Mesothelial cell of epicardium (in vitro differentiated cells): ENCODE measurements at places on chromosomes 4 and X.

GRCh38 chr4:70739496-70740337 lies 18.0 kb downstream of the RUFY3 start:
- no peak for DNase-seq

- DNase-seq: no peak
Measured at GRCh38 chr4:165415910-165416309, 37.1 kb downstream of the CPE start.

DNA sequence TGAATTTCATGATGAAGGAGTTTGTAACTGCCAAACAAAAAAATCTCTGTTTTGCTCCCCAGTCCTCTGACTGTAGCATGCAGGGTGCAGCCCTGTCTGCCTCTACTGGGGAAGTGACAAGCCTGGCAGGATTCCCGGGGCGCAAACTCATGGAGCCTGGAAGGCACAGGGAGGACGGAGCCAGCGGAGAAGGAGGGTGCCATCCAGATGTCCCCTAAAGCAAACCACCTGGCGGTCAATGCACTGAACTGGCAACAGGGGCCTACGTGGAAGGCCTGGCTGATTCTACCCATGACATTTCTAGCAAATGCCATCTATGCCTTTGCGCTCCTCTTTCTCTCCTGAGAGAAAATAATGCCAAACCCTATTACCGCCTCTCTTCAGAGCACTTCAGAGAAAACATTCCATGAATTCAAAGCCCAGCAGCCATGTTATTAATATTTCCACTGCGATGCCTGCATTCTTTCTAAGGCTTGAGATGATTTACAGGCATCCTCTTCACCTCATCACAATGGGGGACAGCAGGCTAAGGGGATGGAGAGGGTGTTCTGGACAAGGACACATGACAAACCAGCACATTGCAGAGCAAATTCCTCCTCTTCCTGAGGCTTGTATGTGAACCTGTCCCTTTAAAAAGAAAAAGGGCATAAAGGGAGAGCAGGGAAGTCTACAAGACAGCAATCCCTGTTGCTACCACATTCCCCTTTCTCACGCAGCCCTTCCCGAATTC lies 329.3 kb upstream of the NOCT start:
- no peak for DNase-seq

DNA sequence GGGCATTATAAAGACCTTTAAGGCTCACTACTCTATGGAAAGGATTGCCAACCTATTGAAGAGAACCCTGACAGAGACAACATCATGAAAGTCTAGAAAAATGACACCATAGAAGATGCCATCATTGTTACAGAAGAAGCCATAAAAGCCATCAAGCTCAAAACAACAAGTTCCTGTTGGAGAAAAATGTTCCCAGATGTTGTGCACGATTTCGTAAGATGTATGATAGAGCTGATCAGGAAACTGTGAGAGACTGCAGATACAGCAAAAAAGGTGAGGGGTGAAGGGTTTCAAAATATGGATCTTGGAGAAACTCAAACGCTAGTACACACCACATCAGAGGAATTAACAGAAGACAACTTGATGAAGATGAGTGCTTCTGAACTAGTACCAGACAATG lies 53.3 kb downstream of the WDFY3 start:
- DNase-seq: no peak

- no peak for DNase-seq
Measured at GRCh38 chr4:139940600-139940999, 213.4 kb downstream of the MAML3 start.

GRCh38 chr4:122903766-122904288 lies 18.6 kb downstream of the NUDT6 start:
- no peak for DNase-seq

DNA sequence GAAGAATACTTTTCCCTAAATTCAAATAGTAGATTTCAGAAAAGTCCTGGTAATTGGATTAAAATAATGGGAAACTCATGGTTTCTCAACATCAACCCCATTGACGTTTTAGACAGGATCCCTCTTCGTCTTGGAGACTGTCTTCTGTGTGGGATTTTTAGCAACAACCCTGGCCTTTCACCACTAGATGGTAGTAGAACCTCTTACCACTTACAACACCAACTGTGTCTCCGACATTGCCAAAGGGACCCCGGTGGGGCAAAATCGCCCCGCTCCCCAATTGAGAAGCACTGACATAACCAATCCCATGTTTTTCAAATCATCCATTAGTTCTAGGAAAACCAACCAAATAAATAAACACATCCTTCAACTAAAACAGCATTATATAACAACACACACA lies 16.9 kb upstream of the ANOS1 start:
- no peak for DNase-seq

GRCh38 chrX:12526306-12526705 lies 264.9 kb upstream of the PRPS2 start:
- no peak for DNase-seq

- no peak for DNase-seq
Measured at GRCh38 chrX:5051831-5052491, 1176.7 kb downstream of the NLGN4X start.

DNA sequence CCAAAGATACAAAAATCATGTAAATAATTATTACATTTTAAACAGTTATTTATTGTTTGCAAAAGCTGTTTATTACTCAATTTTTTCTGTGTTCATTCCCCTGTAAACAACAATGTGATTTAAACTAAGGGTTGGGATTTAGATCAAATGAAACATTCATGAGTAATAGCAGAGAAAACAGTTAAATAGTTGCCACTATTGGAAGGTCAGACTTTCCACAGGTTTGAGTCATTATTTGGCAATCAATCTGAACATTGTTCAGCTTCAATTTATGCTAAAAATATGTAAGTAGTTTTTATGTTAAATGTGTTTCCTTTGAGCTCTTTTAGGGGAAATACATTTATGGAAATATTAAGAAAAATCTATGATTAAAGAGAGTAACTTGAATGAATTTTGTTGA lies 144.9 kb downstream of the STIM2 start:
- DNase-seq: no peak

DNA sequence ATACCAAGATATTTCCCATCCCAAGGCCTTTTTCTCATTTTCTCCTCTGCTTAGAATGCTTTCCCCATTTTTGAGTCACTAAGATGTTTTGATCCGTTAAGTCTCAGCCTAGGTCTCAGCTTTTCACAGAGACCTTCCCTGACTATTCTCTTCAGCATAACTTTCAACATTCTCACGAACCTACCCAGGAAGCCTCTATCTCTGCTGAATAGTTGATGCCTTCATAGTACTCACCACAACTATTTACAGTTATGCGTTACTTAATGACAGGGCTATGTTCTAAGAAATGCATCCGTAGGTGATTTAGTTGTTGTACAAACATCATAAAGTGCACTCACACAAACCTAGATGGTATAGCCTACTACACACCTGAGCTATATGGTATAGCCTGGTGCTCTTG lies 64.5 kb downstream of the ARL9 start:
- no peak for DNase-seq
